Fibroblast of skin of right quadriceps (primary cell): ENCODE measurements at places on chromosomes 11 and 22.

GRCh38 chr11:132114185-132114584 lies 743.8 kb downstream of the NTM start:
- DNase-seq = no peak

- no peak for DNase-seq
Observed at GRCh38 chr11:121071846-121072450, 29.1 kb upstream of the TECTA start.

DNA sequence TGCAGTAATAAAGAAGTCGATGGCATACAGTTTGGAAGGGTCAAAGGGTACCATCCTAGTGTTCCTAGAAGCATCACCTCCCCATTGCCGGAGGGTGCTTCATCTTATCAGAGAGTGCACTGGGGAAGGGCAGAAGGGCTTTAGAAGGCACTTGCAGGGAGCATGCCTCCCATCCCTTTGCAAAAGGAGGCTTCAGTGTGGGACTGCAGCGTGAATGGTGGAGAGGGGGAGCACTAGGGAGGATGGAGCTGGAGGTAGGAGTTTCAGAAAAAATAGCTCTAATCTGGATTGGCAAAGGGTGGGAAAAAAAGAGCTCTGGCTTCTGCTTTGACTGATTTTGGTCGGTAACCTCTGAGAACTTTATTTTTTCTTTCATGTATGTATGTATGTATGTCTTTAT lies 5.0 kb downstream of the NTM start:
- no peak for DNase-seq

- no peak for DNase-seq
Observed at GRCh38 chr11:10625281-10625981, 57.0 kb upstream of the LYVE1 start.

DNA sequence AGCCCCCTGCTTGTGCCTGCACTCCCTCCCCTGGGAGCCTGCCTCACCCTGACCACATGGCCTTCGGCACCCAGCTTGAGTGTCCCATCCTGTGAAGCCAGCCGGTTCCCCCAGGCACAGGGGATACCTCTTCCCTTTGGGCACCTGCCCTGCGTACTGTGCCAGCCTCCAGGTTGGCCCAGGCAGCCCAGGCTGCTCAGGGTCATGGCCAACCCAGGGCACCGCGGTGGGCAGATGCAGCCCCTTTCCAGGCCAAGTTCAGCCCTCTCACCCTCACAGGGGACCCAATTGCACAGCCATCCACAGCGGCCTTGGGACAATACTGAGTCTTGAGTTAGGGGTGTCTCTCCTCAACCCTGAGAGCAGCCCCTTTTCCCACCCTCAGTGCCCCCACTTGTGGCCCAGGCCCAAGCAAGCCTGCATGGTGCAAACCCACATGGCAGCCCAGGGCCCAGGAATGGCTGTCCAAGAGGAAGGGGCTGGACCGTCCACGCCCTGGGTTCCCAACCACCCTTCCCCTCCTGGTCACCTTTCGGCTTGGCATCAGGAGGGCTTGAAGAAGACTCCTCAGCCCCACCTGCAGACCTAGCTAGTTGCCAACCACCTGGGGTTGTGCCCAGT lies 87.7 kb downstream of the CDKN1C start:
- DNase-seq = no peak

GRCh38 chr22:30753701-30754100 lies 59.0 kb downstream of the OSBP2 start:
- DNase-seq = no peak

DNA sequence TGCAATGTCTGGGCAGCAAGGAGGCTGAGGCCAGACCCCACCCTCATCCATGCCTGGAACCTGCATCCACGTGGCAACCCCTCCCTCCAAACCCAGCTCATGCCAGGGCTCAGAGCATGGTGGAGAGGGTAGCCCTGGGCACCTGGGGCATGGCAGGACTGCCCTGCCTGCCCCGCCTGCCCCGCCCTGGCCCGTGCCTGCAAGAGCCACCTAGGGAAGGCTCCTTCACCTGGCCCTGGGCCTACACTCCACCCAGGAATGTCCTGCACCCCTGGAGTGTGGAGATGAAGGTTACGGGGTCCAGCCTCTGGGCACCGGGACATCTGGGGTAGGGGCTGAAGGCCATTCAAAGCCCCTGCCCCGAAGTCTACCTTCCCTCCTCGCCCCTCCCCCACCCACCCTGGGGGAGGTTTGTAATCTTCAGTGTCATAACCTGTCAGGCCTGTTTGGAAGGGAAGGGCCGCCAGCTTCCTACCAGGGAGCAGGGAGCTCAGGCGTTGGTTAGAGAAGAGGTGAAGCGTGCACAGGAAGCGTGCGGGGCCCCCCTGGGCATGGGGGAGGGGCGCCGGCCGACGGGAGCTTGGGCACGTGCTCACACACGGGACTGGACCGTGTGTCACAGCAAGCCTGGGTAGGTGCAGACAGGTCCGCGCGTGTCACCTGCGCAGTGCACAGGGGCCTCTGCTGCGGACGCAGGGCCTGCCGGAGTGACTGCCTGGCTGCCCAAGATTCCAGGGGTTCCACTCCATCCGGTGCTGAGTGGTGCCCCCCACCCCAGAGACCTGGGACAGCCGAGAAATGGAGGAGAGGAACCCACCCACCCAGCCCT lies 30.7 kb upstream of the TH start:
- no peak for DNase-seq

DNA sequence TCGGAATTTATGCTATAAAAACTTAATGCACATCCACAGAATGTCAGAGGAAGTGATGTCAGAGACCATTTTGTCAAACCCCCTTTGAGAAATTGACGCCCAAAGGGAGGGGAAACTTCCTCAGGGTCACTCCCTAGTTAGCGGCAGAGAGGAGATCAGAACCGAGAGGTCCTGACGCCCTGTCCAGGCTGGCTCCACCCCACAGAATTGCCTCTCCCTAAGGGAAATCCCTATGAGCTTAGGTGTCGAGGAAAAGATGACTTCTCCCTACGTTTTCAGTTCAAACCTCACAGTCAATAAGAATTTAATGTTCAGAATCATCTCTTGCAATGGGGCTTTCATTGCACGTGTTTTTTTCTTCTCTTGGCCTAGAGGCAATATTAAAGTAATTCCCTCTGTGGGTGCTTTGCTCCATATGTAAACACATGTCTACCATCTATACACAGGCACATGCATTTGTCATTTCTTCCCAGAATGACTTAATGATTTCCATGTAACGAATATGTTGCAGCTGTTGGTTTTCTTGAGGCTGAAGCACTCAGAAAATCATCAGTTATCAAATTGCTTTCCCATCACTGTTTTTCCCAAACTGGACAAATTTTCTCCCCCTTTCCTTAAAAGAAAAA lies 148.7 kb upstream of the TIMP3 start:
- no peak for DNase-seq

DNA sequence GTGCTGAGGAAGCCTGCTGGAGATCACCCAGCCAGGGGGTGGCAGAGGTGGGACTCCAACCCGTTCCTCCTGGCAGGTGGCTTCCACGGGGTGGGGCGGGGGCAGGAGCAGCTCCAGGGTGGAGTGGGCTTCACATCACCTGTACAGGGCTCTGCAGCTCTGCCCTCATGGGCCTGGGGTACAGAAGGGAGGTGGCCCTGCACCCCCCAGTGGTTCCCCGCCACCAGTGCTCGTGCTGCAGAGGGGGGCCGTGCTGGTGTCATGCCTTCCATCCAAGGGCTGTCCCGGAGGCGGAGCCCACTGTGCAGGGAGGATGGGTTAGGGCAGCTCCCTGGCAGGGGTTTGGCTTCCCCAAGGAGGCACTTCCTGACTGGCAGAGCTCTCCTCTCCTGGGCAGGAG lies 76.4 kb upstream of the SHISAL1 start:
- DNase-seq = no peak

GRCh38 chr11:25583596-25583995 lies 748.3 kb upstream of the ANO3 start:
- DNase-seq = no peak

GRCh38 chr11:35277827-35278226 lies 138.9 kb downstream of the CD44 start:
- no peak for DNase-seq

DNA sequence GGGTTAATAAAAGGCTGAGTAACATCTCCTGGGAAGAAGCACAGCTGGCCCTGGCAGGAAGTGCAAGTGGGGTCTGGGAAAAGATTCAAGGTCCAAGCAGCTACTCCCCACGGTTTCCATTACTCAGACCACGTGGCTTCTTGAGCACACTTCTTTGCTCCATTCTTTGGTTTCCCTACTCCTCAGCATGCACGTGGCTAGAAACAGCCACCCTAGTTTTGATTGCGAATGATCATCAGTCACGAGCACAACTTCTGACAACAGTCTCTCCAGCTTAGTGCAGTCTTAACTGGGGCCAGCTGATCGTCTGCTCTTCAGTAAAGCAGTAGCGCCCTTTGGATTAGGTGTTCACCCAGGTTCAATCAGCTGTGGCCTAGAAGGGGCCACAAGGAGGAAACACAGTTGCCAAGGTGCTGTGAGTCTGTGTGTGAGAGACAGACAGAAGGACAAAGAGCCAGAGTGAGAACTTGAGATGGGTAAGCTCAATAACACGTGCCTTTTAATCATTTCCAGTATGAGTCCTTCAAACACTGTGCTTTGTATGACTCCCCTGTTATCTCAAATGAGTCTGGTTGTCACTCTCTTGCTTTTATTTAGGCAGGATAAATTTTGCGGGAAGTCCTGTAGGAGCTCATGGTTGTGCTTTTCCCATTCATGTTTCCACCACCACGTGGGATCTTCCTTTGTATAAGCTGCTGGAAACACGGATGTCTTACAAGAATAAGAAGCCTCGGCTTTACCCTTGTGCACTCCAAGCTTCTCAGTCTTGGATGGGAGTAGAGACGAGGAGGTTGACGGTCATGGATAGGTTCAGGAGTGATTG lies 901 bp upstream of the PARVA start:
- peak; percentile 74 for DNase-seq

DNA sequence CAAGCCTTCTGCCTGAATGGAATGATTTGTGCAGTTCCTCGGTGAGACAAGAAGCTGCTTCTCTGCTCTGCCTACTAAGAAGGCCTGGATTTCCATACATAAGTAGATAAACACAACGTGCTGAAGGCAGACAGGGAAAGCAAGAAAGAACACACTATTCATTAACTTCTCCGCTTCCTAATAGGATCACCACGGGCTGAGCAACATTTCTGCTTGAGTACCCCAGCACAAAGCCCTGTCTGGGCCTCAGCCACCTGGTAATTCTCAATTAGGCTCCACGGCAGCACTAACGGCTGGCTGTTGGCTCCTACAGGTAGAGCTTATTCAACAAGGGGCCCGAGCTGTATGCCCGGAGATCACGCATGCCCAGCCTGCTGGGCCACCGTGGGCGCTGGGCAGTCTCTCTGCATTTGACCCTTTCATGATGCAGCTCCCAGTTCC lies 1156.6 kb downstream of the TBC1D22A start:
- no peak for DNase-seq

DNA sequence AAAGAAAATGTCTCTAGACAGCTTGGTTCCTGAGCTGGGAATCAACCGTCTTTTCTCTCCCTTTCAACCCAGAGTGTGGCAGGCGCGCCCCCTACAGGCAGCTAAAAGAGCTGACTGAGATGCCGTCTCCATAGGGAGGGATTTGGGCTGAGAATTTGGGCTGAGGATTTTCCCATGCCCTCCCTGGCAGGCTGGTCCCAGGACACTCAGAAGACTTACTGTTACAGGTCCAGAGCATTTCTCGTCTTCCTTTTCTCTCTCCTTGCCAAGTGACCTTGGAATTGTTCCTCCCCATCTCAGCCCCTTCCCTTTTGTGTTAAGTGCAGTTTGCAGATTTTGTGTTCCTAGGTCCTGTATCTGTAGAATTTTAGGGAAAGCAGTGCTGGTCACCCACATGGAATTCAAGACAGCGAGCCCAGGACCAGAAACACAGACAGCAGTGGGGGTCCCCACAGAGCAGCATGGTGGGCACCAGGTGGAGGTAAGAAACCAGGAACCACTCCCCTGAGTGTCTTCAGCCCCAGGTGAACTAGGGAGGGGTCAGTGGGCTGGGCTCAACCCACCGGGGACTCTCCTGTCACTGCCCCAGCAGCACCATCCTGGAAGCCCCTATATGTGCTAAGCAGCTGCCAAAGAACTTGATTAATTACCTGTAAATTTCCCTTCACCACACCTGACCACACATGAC lies 9.9 kb upstream of the IGLL5 start:
- peak; percentile 39 for DNase-seq

GRCh38 chr11:47158242-47158641 lies 18.4 kb downstream of the ARFGAP2 start:
- DNase-seq = no peak

DNA sequence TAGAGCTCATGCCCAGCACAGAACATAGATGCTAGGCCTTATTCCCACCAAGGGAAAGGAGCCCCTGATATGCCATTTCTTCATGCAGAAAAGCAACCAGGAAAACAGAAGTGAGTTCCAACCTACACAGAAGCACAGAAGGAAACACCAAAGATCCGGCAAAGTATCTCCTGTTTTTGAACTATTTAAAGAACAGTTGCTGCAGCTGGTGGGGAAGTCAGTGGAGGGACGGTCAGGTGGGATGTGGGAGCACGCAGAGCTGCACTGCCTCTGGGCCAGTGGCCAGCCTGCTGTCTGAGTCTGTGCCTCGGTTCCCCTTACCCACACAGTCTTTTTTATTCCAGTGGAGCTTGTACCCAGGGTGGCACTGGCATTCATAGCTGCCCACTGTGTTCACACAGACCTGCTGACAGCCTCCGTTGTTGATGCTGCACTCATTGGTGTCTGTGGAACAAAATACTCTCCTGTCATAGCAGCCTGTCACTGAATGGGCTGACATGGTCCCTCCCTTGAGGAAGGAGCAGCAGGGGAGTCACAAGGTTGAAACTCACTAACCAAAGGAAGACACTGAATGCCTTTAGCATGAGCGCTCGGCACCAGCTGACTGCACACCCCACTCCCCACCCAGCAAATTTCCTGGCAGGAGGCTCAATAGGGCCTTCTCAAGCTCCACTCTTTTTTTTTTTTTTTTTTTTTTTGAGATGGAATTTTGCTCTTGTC lies 37.9 kb downstream of the SCUBE2 start:
- DNase-seq = peak; percentile 70

DNA sequence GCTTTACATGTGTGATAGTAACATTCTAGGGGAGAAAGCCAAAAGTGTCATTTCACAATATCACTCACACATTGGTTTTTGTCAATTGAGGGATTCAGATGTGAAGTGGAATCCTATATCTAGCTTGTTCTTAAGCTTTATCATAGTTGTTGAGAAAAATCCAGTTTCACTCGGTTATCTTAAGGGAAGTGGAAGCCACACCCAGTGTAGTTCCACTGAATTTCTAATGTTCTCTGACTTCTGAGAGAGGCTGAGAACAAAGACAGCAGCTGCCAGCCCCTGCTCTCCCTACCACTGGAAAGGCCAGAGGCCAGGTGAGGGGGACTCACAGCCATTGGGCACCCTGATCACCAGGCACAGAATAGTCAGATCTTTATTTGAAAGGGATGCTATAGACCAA lies 53.7 kb downstream of the THAP12 start:
- no peak for DNase-seq
